ENCODE measurements at places on chromosomes 5 and 9. TPM values are rescaled to one million over a fixed set of nuclear protein-coding genes. Genes with fewer than 3 reads are reported as not detected.

Gene SLCO6A1
- not detected for total RNA-seq

Gene CCNO
- 0.20 TPM for total RNA-seq

Gene RAB14
- total RNA-seq: 111 TPM

Gene CTNND2
- 36.5 TPM for total RNA-seq

Gene ARID3C
- 0.33 TPM for total RNA-seq

Gene RORB
- 18.9 TPM for total RNA-seq

Gene PCAT7
- not detected for total RNA-seq

Gene GLDC
- total RNA-seq: 56.6 TPM

Gene FAT2
- total RNA-seq: 32.6 TPM

Gene DPYSL3
- total RNA-seq: 200 TPM

Gene SLC25A2
- total RNA-seq: 0.39 TPM

Gene NDUFS6
- 12.5 TPM for total RNA-seq

Gene PCDHA1
- 1.0 TPM for total RNA-seq

Gene MEGF9
- 61.0 TPM for total RNA-seq

Gene PLEKHG4B
- 11.6 TPM for total RNA-seq

Gene SPATA31D4
- not detected for total RNA-seq

Gene LCN15
- total RNA-seq: not detected

Gene UBLCP1
- total RNA-seq: 32.7 TPM

Gene TARS1
- total RNA-seq: 101 TPM

Gene PIK3R1
- total RNA-seq: 73.3 TPM

Gene HRCT1
- not detected for total RNA-seq

Gene SLC6A3
- total RNA-seq: 12.0 TPM

Gene TMEM215
- total RNA-seq: 5.2 TPM

Gene AQP7
- 0.33 TPM for total RNA-seq

Gene RANBP3L
- 213 TPM for total RNA-seq

Gene FGF18
- 2.3 TPM for total RNA-seq

Gene IL9
- not detected for total RNA-seq

Gene SLC45A2
- total RNA-seq: 0.40 TPM

Gene GAPVD1
- 91.4 TPM for total RNA-seq
